ENCODE measurements at places on chromosomes 13 and 19.

DNA sequence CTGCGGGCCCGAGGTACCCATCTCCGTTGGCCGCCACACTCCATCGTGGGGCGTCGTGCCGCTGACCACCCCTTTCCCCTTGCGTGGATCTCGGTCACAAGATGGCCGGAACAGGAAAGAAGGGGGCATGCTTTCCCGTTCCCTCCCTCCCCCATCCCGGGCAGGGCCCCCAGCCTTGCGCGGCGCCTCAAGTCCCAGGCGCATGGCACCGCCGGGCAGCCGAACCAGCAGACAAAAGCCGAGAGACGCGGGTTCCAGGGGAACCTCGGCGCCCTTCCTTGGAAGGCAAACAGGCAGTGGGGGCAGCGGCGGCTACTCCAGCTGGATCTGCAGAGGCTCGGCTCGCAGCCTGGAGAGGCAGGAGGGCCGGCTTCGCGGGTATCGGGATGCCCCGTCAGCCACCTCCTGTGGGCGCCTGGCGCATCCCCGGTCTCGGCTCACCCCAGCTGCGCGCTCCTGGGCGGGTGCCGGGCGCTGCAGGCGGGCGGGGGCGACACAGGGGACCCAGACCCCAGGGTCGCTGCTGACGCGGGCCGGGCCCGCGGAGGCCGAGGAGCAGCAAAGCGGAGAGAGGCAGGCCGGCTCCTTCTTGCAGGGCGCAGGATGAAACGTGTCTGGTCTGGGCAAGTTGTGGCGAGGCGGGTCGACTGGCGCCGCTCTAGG, 439 bp downstream of the DZIP1 start:
- DNase-seq: no peak

DNA sequence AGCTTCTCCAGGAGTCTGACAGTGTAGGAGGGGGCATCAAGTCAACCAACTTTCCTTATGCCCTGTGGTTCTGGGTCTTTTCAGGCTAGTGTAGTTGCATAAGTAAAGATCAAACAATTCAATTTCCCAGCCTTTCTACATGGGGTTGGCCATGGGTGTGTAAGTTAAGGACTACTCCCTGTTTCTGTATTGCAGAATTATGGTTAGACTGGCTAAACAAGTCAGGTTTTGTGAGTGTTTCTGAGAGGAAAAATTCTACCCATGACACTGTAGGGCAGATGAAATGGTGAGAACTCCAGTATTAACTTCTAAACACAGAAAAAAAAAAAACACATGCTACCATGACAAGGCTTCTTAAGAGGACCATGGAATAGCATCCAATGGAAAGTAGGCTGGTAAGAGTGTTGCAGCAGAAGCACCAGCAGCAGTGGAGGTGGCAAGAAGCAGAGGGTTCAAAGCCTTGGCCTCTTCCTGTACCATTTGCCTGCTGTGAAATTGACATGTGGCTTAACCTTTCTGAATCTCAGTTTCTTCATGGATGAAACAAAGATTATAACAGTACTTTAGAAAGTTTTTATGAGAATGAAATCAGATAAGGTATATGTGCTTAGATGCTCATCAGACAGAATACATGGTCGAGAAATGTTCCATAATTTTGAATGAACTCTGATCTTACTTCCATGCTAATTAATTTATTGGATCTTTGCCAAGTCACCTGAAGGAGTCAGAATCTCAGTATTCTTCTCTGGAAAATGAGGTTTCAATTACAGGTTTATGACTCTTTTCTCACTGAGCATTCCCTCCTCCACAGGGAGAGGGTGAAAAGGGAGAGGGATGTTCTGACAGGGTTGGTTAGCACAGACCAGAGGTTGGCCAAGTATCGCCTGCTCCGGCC, 11.4 kb upstream of the SCEL start:
- DNase-seq: no peak

DNA sequence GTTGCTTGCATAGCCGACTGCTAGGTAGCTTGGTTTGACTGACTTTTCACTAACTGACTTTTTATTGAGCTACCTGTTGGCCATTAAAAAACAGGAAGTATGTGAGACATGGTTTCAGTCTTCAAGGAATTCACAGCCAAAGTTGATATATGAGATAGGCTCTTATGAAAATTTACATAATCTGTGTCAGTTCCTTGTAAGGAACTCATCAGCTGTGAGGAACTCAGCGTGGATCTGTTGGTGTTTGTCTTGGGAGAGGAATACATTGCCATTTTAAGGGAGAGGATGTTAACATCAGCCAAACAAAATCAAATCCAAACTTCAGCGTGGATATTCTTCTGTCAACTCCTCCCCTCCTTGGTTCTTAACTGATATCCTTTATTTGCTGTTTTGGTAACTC, 2.0 kb downstream of the RNF113B start:
- DNase-seq: no peak

GRCh38 chr13:110576736-110577476, 15.4 kb upstream of the RAB20 start:
- no peak for DNase-seq

DNA sequence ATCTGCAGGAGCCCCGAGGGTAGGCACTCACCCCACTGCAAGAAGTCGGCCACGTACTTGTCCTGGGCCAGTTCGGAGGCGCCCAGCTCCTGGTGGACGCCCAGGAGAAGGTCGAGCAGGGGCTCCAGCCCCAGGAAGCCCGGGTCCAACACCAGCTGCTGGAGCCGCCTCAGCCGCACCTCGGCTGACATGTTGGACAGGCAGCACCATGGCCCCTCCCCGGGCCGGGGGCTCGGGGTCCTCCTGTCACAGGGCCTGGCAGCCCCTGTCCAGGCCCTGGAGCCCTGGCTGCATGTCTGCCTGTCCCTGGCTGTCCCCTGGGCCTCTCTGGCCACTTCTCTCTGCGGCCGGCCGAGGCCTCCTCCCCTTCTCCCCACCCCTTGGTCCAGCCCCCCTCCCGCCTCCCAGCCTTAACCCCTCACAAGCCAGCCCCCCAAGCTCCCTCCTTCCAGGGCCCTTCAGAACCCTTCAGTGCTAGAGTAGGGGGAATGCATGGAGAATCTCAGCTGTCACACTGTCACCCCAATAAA, at the start of gene DMPK:
TSS of gene DMPK (minus strand) at position 329 of the 530 bp plus-strand sequence. CDS start at position 191, 138 bp downstream.
- DNase-seq: peak; percentile 39

GRCh38 chr19:11175920-11176319, 20.3 kb upstream of the SPC24 start:
- no peak for DNase-seq

GRCh38 chr19:3515891-3516422, 9.8 kb downstream of the FZR1 start:
- no peak for DNase-seq

- DNase-seq: no peak
Measured at GRCh38 chr19:799076-799881, 2.0 kb downstream of the PTBP1 start.

GRCh38 chr19:2428756-2429711, 1.6 kb upstream of the TIMM13 start:
- DNase-seq: no peak
